Mesothelial cell of epicardium (in vitro differentiated cells): ENCODE measurements at places on chromosomes 2 and 18. TPM values are rescaled to one million over a fixed set of nuclear protein-coding genes. Genes with fewer than 3 reads are reported as not detected.
A peak's percentile ranks its signal among the peaks of the same experiment; 100 is the strongest.

NAT8 gene
- total RNA-seq: not detected in 3 replicates

TBR1 gene
- 0.09 to 0.13 TPM in 2 of 3 replicates, not detected in the other for total RNA-seq

UGT1A4 gene
- total RNA-seq: not detected in 3 replicates

CAPN10 gene
- 58.3 to 60.3 TPM (median 58.6 TPM) in 3 replicates for total RNA-seq

LINC00305 gene
- total RNA-seq: not detected in 3 replicates

SCN3A gene
- total RNA-seq: 0.11 to 0.23 TPM (median 0.16 TPM) in 3 replicates

DNA sequence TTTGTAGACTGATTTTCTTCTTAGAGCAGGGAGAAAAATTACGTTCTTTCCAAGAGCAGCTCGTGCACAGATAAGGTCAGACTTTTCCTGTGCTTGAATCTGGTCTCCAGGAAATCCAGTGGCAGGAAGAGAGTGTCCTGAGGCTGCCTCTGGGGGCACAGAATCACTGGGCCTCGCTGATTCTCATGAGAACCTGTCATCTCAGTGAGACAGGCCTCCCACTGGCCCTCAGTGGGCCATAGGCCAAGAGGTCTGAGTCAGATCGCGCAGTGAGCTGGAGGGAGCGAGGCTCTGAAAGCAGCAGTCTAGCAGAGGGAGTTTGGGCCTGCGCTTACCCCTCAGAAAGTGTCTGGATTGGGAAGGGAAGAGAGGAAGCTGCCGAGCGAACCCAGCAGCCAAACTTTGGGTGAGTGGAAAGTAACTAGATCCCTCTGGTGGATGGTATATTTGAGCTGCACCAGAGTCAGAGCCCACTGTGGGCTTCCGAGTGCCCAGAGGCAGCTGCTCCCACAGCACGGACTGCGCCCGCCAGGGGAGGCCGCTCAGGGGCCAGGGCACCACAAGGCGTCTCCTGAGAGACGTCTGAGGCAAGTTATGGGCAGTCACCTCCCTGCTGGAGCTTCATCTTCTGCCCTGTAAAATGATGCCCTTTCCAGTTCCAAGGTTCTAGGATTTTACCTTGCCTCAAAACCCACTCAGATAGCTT, 8.2 kb downstream of the GDF7 start:
- no peak for DNase-seq

GRCh38 chr2:233153146-233153798, 93.1 kb downstream of the INPP5D start:
- no peak for DNase-seq

DNA sequence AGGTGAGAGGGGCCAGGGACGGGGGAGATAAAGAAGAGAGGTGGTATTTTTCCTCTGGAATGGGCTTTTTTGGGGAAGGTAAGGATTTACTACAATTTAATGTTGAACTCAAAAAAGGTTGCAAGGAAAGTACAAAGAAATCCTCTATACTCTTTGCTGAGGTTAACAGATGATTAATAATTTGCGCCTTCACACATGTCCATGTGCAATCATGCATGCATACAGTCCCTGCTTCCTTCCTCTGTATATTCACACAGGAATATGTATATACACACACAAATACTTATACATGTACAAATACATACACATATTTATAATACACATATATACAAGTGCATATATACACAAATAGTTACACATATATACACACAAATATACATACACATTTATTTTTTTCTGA, 193.4 kb downstream of the NBAS start:
- DNase-seq: no peak

GRCh38 chr2:121343191-121343590, 58.2 kb upstream of the TFCP2L1 start:
- DNase-seq: no peak

GRCh38 chr2:149021761-149022160, 16.7 kb upstream of the LYPD6B start:
- DNase-seq: no peak

DNA sequence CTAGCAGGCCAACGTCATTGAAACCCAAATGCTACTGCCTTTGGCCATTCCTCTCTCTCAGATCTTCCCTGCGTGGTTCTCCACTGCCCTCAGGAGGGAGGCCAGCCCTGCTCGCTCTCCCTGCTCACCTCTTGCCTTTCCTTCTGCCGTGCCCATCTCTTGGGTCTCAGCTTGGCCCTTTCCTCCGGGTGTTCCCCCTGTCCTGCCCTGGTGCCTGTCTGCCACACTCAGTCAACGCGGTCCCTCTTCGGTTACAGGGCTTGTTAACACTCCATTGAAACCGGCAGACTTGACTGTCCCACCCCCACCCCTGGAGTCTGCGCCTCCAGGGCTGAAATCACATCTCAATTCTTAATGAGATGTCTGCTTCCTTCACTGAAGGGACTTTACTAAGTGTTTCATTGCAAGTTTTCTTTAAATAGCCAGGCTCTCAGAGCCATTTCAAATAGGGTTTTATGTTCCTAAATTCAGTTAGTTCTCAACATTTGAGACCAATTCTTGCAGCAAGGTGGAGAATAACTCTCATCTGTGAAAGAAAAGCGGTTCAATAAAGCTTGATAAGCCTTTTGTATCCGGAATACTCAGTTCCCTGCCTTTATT, 237.6 kb downstream of the DYSF start:
- DNase-seq: no peak

GRCh38 chr2:118223992-118224894, 136.0 kb downstream of the INSIG2 start:
- peak; percentile 56 for DNase-seq

- no peak for DNase-seq
Observed at GRCh38 chr18:50924372-50924771, 43.5 kb upstream of the ELAC1 start.
